Stimulated activated naive B cell treated with anti-CD40 and anti-IgM and Interleukin-4, amounts not matched to agents 10 μg/mL and 1 μg/mL and 100 μg/mL, for 72 hours (primary cell): ENCODE measurements at places on chromosomes 3 and 15.
A peak's percentile ranks its signal among the peaks of the same experiment; 100 is the strongest.

DNA sequence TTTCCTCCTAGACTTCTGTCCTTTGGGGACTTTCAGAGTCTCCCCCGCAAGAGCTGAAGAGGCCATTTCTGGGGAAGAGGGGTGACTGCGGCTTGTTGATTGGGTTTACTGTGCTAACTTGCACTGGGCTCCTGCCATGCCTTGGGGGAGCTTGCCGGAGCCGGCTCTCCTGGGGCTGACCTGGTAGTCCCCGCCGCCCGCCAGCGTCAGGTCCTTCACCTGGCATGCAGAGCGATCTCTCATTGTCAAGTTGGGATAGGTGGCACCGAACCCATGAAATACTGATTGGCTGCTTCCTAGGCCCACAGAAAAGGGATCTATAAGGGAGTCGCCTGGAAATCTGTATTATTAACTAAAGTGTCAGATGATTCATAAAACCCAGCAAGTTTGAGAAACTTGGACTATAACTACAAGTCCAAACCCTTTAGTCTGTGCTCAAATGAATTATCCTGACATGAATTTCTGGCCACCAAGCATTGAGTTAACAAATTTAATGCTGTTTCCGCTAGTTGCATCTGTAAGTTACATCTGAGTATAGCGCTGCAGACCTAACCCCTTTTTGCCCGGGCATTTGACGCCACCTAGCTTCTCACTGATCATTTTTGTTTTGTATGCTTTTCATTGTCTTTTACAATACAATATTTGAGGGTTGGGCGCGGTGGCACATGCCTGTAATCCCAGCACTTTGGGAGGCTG, 607 bp upstream of the IMP3 start:
- DNase-seq: no peak

GRCh38 chr3:121696186-121696585, 35.5 kb upstream of the HCLS1 start:
- no peak for DNase-seq

DNA sequence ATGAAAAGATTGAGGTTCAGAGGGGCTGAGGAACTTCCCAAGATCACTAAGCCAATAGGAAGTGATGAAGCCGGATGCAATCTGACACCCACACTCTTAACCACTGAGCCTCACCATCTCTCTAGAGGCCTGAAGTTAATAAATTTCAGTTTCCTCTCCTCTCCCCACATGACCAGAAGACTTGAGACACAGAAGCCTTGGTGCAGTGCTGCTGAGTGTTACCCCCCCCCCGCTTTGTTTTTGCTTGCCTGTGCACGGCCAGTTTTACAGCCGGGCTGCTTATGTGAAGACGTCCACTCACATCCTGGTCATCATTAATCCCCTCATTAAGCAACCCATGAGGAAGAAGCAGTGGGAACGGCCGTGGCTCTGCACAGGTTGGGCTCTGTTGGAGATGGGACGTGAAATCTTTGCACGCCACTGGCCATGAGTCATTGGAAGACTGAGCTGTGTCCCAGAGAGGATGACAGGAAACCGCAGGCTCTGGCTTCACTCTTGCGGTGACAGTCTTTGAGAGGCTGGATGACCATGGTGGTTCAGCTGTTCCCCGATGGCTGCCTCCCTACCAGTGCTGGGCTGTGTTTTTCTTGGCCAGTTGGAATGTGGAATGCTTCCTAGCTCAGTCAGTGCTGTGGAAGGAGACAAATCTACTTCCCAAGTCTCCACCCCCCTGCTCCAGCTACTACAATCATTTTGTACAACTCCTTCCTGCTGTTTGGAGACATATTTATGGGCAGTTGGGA, 232.6 kb upstream of the LRTM1 start:
- no peak for DNase-seq

DNA sequence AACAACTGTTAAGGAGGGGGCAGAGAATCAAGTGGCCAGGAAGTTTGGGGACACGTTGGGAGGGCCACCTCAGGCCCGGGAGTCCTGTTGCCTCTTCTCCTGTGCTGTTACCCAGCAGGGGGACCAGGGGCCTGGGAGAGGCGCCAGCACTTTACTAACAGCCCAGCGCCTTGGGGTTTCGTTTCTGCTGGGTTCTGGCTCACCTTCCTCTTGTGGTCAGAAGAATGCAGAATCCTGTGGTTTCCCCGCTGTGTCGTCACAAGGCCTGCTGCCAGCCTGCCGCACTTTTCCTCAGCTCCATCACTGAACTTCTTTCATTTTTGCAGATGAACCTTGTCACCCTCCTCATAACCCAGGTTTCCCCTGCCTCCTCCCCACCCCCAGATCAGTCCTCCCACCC, 67.7 kb downstream of the SLC30A4 start:
- peak; percentile 66 for DNase-seq

GRCh38 chr15:66068801-66069200, 184.7 kb downstream of the MEGF11 start:
- DNase-seq: no peak

DNA sequence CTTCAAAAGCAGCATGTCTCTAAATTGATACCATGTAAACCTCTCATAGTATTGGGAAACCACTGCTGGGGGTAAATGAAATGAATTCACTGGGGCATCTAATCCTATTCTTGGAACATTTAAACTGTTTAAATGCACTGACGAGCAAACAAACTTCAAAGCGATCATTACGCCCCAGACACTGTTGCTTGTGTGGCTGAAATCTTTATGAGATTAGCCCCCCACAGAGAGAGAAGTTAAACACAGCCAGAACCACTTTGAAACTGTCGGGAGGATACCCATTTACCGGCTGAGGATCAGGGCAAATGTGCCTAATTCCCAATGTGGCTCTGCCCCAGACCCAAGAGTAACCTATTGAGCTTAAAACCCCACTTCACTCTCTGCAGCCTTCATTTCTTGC, 308.4 kb upstream of the CDIN1 start:
- DNase-seq: no peak

- DNase-seq: no peak
These were observed 107.0 kb upstream of the RPL32 start for GRCh38 chr3:12948371-12948770.

DNA sequence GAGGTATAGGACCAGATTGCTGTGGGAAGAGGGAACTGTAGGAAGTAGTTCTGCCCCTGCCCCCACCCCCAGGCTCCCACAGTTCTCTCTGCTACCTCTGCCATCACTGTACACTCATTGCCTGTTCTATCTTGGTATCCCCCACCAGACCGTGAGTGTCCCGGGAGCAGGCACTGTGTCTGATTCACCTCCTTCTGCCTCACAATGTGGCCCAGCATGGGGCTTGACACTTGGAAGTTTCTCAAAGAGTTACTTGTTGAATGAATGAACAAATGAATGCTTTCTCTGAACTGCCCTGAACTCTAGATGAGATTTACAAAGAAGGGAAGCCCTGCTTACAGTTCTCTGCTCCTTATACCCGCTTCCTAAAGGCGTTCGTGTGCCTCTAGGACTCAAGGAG, 27.1 kb upstream of the PIK3CB start:
- no peak for DNase-seq

DNA sequence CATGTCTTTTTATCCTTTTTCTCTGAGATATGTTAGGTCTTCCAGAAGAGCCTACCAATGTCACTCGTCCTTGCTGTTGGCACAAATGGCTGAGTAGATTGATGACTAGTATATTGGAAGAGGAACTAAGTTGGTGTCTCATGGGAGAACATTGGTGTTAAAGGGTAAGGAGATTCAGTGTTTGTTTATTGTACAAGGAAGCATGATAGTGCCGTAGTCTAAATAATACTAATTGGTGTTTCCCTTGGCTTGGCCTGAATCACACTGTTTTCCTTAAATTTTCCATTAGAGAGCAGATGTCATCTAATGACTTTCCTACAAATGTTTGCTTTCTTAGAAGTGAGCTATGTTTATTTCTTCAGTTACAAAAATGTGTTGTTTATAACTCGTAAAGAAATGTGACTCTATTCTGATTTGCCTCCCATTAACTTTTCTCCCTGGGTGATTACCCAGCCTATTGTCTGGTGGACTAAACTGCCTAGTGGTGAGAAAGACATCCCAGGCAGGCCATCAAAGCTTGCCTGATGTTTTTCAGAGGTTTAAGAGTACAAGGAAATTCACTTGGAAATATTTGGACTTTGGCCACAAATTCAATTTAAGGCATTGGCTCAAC, 28.7 kb downstream of the ADAMTSL3 start:
- no peak for DNase-seq

- DNase-seq: peak; percentile 60
These were observed 37.0 kb downstream of the CDC25A start for GRCh38 chr3:48151058-48151806.

- DNase-seq: no peak
These were observed 177.1 kb downstream of the RPLP1 start for GRCh38 chr15:69629631-69630161.

DNA sequence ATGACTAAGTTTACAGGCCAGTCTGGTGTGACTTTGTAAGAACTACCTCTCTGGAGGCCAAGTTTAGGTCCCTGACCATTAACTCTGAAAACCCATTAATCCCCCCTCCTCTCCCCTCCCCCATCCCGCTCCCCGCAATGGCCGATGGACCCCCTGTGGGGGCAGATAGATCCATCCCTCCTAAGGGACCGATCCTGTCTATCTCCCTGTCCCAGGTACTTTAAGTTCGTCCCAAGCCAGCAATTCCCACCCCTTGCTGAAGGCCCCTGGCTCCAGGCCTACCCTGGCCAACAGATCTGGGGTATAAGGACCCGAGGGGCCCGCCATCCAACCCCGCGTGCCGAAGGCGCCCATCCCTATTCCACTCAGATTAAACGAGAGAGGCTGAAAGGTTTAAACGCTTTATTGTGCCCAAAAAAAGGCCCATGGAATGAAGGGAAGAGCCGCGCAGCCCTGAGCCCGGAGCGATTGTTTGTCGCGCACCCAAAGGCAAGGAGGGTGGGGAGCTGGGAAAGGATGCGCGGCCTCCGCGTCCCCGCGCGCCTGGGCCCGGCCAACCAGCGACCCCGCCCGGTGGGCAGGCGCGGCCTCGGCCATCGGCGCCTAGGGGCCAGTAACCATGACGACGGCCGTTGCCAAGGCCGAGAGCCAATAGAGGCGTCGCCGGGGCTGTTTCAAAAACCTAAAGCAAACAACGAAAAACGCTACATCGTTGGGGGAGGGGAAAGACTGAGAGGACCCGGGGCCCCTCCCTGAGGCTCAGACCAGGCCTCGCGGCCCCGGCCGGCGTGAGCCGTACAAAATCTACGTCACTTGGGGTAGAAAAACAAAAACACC, 35.9 kb downstream of the HMCES start:
- DNase-seq: peak; percentile 40

- DNase-seq: peak; percentile 22
These were observed 401.3 kb upstream of the CFAP20DC start for GRCh38 chr3:59450946-59451763.

DNA sequence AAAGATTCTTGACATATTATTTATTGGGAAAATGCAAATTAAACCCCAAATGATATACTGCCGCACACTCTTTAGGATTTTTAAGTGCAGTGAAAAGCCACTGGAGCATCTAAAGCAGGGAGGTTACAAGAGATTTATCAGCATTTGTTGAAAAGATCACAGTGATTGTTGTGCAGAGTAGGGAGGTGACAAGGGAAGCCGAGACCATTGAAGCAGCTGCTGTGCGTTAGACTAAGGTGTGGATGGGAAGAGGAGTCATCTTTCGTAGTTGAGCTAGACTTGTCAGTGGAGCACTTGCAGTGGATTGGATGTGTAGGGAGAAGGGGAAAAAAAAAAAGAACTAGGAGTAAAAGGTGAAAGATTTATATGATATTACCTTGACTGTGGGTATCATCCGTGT, 854.6 kb downstream of the NTRK3 start:
- no peak for DNase-seq

GRCh38 chr3:56761887-56762651, 39.7 kb downstream of the ARHGEF3 start:
- no peak for DNase-seq

- DNase-seq: no peak
These were observed 252.5 kb upstream of the TGFBR2 start for GRCh38 chr3:30353711-30354467.

- DNase-seq: no peak
These were observed 128.3 kb downstream of the SV2B start for GRCh38 chr15:91228383-91228782.

DNA sequence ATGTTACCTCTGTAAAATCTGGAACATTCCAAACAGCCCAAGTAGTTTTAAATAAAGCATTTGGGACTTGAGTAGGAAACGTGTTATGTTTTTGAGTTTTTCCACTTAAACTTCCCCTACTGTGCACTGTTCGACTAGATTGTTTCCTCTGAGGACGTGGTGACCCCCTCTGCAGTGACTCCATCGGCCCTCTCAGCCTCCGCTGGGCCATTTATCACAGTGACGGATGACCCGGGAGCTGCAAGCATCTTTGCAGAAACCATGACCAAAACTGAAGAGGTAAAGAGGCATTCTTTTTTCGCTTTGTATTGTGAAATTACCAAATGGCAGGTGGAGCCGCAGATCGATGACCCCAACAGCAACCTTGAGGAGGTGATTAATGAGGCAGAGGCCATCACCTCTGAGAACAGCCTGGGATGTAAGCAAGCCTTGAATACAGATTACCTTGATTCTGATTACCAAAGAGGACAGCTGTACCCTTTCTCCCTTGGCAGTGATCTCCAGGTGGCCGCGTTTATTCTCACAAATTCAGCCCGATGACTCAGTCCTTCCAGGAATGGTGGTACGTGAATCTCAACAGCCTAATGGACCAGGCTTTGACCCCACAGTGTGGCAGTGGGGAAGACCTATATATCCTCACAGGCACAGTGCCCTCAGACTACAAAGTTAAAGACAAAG, 79.1 kb upstream of the FAN1 start:
- DNase-seq: no peak

DNA sequence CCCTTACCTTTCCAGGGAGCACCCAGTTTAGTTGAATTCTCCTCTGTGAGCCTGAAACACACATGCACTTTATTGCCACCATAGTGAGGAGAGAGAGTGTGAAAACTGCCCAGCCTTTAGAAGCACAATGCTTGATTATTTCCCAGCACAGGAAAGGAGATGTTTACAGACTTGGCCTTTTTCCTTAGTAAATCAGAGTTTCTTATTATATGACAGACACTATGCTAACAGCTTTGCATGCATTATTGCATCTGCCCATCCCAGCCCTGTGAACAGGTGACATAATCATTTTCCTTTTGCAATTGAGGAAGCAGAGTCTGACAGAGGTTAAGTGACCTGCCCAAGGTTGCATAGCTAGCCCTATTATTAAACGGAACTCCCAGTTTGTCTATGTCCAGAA, 36.5 kb downstream of the CAPN3 start:
- no peak for DNase-seq

DNA sequence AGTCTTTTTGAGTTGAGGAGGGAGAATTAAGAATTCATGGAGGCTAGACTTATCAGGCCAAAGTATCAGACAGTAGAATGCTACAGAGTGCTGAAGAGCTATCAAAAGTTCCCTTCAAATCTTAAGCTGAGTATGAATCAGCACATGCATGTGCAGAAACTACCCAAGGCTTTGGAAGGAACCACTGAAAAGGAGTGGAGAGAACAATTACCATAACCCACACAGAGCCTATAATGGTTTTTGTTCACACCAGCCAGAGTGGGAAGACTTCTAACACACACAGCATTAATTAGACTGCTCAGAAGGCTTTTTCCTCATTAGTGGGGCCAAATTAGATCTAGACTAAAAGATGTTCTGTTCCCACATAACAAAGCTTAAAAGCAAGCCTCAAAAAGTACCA, 83.7 kb upstream of the SLC6A11 start:
- DNase-seq: no peak

GRCh38 chr15:31324186-31324585, 2.4 kb upstream of the KLF13 start:
- DNase-seq: no peak

- no peak for DNase-seq
These were observed 194.3 kb downstream of the BCHE start for GRCh38 chr3:165642761-165643420.

- no peak for DNase-seq
These were observed 297.2 kb downstream of the FHIT start for GRCh38 chr3:60954048-60954447.

- no peak for DNase-seq
These were observed 22.7 kb upstream of the STARD5 start for GRCh38 chr15:81346611-81347010.
